Neural progenitor cell (in vitro differentiated cells): ENCODE measurements at places on chromosomes 7 and 10.

- DNase-seq, result no peak
Measured at GRCh38 chr7:47038621-47039020, 543.3 kb downstream of the TNS3 start.

- no peak for DNase-seq
Measured at GRCh38 chr10:78044179-78044578, 10.5 kb downstream of the RPS24 start.

DNA sequence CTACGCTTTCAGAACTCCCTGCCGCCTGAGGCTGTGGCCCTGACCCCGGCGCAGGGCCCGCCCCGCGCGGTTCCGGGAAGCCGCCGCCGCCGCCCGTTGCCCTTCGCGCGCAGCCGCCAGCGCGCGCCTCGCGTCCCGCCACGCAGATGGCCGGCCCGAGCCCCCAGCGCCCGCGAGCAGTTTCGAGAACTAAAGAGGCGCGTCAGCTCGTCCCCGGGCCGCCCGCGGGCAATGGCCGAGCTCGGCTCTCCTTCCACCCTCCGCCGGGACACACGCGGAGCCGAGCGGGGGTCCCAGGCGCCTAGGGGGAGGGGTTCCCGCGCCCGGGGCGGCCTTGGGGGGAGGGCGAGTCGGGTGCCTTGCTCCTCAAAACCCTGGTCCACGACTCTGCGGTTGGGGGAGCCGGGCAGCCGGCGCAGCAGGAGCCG is 1.8 kb downstream of the HNRNPF start:
- DNase-seq, result peak; percentile 71

GRCh38 chr7:4610768-4611467 is 71.2 kb upstream of the FOXK1 start:
- DNase-seq, result peak; percentile 76

- DNase-seq, result no peak
Measured at GRCh38 chr7:8105449-8106095, 137.0 kb downstream of the GLCCI1 start.

DNA sequence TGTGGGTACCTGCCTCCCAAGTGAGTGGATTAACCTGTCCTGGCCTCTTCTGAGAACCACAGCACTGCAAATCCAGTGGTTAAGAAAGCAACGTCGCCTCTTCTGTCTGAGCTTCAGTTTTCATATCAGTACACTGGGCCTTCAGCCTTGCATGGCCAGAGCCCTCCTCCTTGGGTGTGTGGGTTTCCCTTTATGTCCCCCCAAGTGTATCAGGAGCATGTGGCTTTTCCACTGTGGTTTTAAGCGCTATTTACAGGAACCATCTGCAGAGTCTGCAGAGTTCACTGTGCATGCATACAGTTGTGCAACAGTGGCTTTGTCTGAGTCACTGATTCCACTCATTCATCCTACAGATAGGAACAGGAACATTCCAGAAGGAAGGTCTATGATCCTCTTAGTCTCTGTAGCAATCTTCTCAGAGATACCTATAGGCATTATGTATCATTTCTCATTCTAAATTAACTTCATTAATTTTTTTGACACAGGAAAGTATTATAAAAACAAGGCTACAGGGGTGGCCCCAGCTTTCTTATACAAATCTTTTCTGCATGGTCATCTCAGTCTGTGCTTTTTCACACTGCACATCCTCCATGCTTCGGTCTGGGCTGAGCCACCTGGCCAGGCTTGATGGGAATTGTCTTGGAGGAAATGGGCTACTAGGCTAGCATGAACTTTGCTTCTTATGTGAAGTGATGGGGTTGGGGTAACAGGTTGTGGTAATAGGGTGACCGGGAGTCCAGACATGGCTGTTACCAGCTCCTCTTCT is 17.1 kb downstream of the MBL2 start:
- no peak for DNase-seq

- DNase-seq, result no peak
Measured at GRCh38 chr10:129793479-129793878, 170.6 kb downstream of the EBF3 start.

- DNase-seq, result no peak
Measured at GRCh38 chr7:87852306-87852705, 23.9 kb downstream of the SLC25A40 start.

- DNase-seq, result no peak
Measured at GRCh38 chr7:66039094-66039670, 36.4 kb upstream of the ASL start.
